ENCODE measurements at places on chromosomes 16 and 17.

DNA sequence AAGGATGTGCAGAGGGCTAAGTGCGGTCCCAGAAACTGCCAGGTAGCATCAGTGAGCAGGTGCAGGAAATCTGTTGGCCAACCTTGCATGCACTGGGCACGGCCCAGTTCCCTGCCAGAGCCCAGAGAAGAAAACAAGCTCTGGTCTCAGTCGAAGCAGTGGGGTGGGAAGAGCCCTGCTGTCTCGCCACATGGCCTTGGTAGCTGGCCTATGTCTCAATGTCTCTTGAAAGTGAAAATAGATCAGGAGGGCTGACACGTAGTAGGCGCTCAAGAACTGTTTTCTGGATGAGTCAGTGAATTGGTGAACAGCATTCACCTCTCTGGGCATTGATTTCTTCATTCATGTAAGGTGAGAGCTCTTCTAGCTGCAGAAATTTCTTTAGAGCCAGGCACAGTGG, 90.4 kb downstream of the MARF1 start:
- DNase-seq: no peak

- DNase-seq: no peak
Observed at GRCh38 chr16:75306099-75306762, 54.8 kb upstream of the BCAR1 start.

GRCh38 chr17:64020056-64020766, at the start of gene ICAM2:
Gene ICAM2, minus strand, starts transcription at chr17:64020633. Its CDS starts 13,942 bp downstream, at chr17:64006691.
- no peak for DNase-seq

DNA sequence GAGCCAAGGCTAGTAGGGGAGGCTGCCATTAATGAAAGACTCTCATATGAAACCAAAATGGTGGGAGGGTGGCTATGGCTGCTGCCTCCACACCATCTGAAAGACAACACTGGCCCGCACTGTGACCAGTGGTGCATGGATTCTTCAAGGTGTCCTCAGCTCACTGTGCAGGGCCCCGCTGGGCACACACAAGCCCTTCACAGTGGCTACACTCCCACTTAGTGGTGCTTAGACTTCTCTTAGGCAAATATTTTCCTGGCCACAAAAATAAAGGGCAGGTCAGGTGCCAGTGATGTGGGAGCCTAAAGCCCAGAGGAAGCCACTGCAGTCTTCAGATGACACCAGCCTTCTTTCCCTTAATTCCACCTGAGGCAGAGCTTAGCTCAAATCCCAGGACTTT, 38.1 kb upstream of the IRX3 start:
- no peak for DNase-seq

GRCh38 chr17:10612957-10613744, 44.0 kb downstream of the MYH3 start:
- no peak for DNase-seq

DNA sequence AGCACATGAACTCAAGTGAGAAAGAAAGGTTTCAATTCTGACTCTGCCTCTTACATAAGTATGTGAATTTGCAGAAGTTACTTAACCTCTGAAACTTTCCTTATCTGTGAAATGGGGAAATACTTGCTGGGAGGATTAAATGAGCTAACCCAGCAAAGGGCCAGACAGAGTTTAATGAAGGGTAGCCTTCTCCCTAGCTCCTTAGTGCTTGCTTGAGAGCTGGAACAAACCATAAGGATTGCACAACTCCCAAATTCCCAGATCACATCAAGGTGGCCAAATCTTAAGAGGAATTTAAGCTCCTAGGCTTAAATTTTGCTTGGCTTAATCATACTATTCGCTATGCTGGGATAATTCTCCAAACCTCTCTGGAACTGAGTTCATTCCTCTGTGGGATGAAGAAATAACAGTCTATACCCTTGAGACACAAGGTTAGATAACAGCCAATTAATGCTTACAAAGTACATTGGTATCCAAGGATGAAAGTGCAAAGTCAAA, 11.8 kb upstream of the WSB1 start:
- no peak for DNase-seq

Data from neuronal stem cell (in vitro differentiated cells).